ENCODE measurements at places on chromosomes 3 and 15.

DNA sequence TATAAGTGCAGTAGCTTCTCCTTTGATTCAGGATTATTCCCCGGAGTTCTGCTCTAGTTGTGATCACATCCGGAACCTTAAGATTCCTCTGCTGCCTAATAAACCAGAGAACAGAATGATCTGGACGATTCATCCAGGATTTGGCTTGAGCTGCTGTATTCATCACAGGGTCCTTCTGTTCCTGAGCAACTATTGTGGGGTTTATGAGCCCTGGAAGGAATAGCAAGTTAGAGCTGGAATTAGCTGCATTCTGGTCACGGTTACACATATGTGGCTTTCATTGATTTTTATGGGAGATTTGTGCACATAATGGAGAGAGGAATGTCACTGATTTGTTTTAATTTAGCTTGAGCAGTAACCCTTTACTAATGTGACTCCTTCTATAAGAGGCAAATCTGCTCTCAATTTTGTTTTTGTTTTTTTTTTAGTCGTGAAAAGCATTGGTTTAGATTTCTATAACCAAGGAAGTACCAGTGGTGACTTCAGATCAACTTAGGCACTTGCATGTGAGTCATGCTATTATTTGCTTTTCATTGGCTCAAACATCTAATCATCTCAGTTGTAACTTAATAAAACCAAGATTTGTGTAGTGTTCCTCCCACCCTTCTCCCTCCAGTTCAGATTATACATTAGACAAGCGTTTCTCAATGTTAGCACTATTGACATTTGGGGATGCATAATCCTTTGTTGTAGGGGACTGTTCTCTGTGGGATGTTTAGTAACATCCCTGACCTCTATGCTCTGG lies 148.5 kb downstream of the OTOL1 start:
- DNase-seq = no peak

- DNase-seq = no peak
These were observed 4.1 kb upstream of the RARB start for GRCh38 chr3:25423780-25424588.

DNA sequence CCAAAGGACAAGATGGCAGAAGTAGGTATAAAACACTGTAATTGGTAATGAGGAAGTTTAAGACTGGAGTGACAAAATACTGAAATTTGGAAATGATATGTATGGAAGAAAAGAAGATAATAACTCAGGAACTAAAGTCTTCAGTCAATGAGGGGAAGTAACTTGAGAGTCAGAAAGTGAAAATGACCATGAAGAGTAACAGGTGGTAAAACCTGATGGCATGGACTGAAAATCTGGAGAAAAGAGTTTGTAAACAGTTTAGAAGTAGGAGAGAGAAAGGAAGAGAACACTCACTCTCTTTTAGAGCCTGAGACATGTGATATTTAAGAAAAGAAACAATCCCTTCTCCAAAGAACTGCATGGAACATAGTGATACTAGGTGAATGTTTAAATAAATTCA lies 387.9 kb downstream of the PYDC2 start:
- no peak for DNase-seq

GRCh38 chr3:11145888-11146287 lies 8.4 kb upstream of the HRH1 start:
- DNase-seq = no peak

DNA sequence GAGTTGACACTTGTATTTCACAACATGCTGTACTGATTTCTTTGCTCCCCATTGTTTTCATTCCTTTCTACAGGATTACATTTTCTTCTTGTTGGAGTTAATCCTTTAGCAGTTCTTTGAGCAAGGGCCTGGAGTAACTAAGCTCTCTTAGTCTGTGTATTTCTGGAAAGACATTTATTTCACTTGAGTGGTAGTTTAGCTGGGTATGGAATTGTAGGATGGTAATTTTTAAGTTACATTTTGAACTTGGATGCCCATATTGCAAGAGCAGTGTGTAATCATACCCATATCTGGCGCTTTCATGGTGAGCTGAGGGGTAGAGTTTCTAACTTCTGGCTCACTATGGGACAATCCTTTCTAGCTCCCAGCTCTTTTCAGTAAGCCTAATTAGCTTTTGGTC lies 74.6 kb downstream of the SLC6A11 start:
- no peak for DNase-seq

GRCh38 chr3:165884518-165884917 lies 47.3 kb upstream of the BCHE start:
- no peak for DNase-seq

DNA sequence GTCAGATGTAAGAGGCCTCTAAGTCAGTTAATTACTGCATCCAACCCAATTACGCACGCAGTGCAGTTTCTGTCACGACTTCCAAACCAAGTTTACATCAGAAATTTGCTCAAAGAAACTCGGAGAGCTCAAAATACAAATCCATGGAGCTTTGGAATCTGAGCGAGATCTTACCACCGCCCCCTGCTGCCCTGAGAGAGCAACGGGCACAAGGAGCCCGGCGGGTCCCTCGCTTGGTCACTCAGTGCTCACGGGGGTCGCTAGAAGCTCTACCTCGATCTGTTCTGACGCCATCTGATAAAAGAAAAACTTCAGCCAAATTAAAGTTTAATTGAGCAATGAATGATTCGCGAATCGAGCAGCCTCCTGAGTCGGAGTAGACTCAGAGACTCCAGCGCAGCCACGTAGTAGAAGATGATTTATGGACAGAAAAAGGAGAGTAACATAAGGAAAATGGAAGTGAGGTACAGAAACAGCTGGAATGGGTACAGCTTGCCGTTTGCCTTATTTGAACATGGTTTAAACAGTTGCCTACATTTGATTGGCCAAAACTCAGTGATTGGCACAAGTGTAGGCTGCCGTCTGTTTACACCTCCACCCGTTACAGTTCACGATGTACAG lies 232.7 kb upstream of the ATP10A start:
- DNase-seq = no peak

DNA sequence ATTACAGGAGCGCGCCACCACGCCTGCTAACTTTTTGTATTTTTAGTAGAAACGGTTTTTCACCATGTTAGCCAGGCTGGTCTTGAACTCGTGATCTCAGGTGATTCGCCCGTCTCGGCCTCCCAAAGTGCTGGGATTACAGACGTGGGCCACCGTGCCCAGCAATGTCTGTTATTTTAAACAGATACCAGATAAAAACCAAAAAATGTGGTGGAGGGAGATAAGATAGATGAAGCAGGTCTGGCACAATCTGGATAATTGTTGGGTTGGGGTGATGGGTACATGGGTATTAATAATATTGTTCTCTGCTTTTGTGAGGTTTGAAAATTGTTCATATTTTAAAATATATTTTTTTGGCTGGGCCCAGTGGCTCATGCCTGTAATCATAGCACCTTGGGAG lies 4.7 kb downstream of the RNF111 start:
- no peak for DNase-seq

DNA sequence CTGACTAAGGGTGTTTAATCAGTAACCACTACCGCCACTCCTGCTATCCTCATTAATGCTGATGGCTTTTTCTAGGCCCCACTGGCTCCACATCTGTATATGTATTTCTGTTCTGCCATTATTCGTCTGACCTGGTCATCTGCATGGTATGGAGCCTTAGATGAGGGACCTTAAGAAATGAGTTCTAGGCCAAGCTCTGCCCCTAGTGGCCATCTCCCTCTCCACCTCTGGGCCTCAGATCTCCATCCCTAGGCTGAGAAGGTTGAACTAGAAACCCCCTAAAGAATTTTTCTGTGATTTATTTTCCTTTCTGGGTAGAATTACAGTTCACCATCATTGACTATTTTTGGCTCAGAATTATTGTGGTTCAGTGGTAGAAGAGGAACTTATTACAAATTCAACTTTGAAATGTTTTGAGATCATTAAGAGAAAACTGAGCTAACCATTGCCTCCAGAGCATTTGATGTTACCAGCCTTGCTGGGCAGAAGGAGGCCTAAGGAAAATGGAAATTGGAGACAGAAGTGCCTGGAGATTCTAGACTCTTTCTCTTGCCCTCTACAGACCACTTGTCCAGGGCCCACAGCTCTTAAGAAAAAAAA lies 325.2 kb upstream of the NR2E3 start:
- DNase-seq = no peak

DNA sequence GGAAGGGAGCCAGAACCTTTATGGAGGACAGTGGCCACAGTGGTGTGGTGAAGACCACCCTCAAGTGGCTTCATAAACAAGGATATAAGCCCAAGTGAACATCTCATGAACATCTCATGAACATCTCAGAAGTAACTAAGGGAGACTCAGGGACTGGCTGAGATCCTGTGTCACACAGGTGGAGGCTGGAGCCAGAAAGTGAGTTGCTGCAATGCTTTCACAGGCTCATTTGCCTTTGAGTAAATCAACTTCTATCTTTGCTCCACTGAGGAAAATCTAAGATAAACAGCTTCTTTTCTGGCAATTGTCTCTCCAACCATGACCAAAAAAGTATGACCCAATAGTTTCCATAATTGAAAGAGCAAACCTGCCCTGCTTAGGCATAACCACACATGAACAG lies 152.9 kb downstream of the CADPS start:
- DNase-seq = no peak

GRCh38 chr15:58147171-58147611 lies 9.0 kb downstream of the AQP9 start:
- DNase-seq = no peak

DNA sequence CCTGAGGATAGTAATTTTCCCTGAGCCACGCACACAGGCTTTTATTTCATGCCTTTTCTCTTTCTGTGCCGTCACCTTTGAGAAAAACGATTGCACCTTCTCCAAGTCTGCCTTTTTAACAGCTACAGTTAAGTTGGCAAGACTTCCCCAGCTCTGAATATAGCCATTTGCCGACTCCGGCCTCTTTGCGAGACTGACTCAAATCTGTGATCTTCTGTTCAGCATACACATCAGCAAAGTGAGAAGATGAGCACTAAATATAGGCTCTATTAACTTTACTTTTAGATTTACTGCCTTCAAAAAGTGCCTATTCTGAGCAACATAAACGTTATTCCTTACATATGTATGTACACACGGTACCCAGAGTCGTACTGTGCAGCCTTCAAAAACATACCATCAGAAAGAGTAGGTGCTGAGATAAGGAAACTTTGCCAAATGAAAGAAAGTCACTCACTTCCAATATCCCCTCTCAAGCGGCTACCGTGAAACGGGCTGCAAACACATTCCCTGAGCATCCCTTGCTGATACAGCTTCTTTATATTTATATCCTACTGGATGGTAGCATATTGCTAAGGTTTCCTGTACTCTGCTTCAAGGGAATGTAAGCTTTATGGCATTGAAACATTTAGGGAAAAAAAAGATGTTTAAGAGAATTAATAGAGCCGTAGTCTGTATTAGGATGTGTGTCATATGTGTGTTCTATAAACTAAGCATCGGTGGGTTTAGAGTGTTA lies 283.3 kb upstream of the TPRG1 start:
- DNase-seq = no peak

DNA sequence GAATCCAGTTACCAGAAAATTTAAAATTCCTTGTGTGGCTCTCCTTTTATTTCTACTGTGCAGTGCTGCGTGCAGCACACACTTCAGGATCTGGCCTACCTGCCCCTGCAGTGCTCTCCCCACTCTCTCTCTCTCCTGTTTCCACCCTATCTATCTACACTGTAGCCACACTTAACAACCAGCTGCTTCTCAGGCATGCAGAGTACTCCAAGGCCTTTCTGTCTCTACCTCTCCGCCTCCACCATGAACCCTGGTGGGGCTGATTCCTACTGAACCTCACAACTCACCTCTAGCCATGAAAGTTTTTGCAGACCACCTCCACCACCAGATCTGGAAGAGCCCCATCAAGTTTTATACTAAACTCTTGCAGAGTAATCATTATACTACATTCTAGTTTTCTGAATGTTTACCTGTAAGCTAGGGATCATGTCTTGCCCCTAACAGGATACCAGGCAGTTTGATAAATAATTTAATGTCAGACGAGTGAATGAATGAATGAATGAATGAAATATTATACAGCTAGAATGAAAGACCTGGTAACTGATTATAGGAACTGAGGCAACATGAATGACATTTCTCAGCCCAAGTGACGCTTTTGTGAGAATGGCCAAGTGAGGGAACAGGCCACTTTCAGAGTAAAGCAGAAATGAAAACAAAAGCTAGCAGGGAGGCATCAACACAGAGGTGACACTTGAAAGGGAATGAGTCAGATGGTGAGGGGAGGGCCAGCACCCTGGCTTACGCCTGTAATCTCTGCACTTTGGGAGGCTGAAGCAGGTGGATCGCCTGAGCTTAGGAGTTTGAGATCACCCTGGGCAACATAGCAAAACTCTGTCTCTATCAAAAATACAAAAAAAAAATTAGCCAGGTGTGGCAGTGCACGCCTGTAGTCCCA lies 363.5 kb downstream of the FOXP1 start:
- peak; percentile 73 for DNase-seq

DNA sequence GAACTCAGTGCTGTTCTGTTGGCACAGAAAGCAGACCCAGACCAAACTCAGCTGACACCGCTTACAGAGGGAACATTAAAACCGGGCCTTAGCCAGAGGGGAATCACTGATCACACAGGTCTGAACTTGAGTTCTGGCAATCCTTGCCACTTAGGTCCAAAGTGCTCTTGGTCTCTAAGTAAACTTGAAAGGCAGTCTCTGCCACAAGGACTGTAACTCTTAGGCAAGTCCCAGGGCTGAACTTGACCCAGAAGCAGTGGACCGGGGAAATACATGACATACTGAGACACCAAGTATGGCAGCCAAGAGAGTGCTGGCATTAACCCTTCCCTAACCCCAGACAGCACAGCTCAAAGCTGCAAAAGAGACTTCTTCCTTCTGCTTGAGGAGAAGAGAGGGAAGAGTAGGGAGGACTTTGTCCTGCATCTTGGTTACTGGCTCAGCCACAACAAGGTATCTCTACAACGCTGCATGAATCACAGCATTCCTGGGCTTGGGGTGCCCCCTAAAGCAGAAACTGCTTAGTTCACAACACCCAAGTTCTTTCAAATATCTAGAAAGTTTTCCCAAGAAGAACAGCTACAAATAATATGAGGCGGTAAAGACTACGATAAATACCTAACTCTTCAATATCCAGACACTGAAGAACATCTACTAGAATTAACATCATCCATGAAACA lies 32.5 kb downstream of the NAALADL2 start:
- no peak for DNase-seq

DNA sequence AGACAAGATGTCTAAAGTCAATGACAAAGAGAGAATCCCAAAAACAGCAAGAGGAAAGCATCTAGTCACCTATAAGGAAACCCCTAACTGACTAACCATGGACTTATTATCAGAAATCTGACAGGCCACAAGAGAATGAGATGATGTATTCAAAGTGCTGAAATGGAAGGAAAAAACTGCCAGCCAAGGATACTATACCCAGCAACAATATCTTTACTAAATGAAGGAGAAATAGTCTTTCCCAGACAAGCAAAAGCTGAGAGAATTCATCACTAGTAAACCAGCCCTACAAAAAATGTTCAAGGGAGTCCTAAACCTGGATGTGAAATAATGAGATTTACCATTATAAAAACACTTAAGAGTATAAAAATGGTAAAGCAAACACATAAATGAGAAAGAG lies 128.0 kb downstream of the SATB1 start:
- DNase-seq = no peak

- no peak for DNase-seq
These were observed 27.3 kb downstream of the SERP1 start for GRCh38 chr3:150519026-150519425.

All from stimulated activated CD4-positive, alpha-beta T cell treated with anti-CD3 and anti-CD28 coated beads, Interleukin-1b, Interleukin-23, amount 100 ng/mL, for 48 hours (primary cell).